ENCODE measurements at places on chromosomes 5 and 9.

DNA sequence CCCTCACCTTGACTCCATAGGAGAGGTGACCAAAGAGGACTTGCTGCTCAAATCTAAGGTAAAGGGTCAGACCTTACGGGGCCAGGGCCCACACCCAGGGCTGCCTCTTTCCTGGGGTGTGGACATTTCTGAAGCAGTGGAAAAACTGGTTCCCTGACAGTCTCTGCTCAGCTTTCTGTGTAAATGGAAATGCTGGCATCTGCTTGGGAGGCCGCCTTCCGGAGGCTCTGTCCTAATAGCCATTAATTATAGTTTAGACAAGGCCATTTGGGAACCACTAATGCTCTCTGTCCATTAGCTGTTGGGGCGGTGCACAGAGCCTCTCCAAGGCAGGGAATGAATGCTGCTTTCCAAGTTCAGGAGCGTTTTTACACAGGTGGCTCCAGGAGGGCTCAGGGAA, 17.3 kb downstream of the USP20 start:
- no peak for DNase-seq

DNA sequence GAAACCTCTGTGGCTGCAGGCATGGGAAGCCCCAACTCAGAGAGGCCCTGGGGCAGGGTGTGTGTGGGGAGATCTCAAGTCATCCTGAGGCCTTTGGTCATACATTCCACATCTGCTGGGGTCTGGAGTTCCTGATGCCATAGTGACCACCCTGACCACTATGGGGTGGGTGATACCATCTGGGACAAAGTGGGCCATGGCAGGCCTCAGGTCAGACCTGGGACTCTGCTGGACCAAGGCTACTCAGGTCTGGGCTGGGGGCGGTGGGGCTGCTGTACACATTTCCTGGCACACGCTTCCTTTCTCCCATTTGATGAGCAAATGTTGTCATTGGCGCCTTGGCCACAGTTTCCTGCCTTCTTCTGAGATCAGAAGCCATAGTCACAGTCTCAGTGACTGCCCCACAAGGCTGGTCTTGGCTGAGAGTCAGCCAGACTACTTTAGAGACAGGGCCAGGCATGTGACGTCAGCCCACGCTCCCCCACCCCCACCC, 15.1 kb upstream of the ACSL6 start:
- peak; percentile 44 for DNase-seq

DNA sequence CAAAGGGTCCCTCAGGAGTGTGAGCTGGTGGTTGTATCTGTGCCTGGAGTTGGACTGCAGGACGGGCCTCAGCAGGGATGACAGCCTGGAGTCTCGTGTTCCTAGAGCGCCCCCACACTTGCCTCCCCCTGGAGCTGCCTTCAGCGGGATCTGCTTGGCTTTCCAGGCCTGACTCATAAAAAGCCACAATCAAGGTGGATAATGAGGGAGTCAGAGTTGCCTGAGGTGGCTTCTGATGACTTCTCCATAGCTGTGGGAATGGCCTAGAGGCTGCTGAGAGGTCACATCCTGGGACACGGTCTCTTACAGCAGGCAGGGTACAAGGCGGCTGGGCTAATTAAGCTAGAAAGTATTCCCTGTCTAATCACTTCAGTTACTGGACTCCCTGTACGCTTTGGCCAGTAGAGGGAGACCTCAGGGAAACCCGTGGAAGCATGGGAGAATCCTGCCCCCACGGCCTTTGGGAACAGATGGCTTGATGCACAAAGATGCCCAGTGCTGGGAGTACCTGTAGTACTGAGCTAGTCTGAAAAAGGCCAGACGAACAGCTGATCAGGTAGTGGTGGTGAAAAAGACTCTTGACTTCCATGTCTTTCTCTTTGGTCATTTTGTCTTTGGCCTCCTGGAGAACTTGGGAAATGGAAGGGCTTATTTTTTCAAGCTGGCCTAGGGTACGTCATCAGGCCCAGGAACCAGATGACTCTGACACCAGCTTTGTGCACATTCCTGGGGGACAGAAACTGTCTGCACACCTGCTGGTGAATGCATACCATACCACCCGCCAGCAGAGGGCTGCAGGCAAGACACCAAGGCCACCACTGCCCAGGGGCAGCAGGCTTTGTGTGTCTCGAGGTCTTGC, 16.1 kb upstream of the FRRS1L start:
- DNase-seq, result no peak

DNA sequence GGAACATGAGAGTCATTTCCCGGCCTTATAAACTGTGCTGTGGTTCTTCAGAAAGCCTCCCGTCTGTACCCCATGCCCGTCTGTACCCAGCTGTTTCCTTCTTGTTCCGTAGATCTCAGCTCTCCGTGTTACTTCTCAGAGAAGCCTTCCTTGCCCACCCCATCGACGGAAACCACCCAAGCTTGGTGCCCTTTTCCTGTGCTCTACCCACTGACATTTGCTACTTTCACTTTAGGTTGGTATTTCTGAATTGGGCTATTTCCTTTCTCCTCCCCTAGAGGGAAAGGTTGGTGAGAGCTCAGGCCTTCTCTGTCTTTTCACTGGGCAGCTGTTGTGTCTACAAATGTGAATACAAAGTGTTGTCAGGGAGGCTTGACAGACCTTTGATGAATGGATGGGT, 764.5 kb upstream of the ADAMTS16 start:
- DNase-seq, result no peak

DNA sequence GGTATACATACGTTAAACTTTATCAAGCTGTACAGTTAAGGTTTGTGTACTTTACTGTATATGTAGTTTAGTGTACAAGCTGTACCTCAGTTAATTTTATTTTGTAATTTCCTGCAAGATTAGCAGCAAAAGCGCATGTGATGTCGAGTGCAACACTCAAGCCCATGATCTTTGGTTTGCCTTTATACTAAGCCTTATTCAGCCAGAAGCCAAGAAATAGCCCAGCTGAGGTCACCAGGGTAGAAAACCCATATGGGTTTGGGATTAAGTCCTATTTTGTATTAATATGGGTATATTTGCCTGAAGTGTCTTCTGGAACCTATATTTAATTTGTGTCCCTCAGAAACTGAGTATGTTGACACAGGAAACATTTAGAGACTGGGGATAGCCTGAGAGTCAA, 59.3 kb downstream of the ZFAND5 start:
- no peak for DNase-seq

GRCh38 chr5:29983528-29984155, 1209.8 kb upstream of the CDH6 start:
- DNase-seq, result no peak

GRCh38 chr5:150568663-150569062, 60.7 kb downstream of the NDST1 start:
- DNase-seq, result no peak

DNA sequence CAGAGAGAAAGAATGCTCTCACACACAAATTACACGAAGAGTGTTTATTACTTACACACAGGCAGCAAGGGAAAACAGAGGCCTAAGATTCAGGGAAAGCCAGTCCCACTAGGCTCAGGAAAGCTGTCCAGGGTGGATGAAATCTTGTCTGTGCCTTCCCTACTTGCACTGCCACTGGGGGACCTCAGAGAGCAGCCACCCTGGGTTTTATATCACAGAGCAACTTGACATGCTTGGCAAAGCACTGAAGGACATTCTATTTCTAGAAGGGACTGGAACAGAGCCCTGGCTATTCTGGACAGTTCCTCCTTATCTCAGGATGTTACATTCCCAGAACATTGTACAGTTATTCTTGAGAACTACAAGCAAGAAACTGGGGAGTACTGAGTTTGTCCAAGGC, 7.5 kb upstream of the PRSS3 start:
- DNase-seq, result no peak

- no peak for DNase-seq
Observed at GRCh38 chr5:74040811-74041491, 415.0 kb downstream of the ARHGEF28 start.

- no peak for DNase-seq
Observed at GRCh38 chr5:159459951-159460538, 129.8 kb upstream of the IL12B start.
